ENCODE measurements at places on chromosomes 5 and 9.

DNA sequence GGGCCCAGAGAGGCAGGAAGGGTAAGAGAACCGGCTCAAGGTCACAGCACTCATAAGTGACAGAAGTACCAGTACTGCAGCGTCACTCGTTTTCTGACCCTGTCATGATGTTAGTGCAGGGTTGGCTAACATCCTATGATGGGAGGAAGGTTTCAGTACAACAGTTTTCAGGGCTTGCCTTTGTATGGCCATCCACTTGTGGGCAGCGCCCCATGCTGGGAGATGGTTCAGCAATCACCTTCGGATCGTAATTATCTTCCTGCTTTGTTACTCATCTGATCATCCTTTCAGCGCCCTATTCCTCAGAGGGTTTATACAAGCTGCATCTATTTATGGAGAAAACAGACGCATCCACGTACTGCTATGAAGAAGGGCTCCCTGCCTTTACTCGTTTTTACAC is 2.4 kb downstream of the MAP1B start:
- DNase-seq: no peak

- DNase-seq: no peak
Measured at GRCh38 chr9:79387101-79387835, 184.5 kb upstream of the TLE4 start.

DNA sequence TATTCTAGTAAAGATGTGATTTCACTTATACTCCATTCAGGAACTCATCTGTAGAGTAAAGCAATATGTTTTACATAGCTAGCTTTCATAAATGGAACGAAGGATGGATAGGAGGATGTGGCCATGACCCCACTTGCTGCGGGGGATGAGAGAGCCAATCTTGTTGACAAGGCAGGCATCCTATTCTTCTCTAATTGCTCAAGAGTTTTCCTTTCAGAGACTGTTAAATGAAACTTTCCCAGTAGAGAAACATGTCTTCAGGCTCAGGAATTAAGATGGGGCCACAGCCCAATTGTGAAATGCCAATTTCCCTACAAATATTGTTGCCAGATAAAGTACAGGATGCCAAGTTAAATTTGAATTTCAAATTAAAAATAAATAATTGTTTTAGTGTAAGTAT is 196.2 kb upstream of the TUT7 start:
- DNase-seq: no peak

DNA sequence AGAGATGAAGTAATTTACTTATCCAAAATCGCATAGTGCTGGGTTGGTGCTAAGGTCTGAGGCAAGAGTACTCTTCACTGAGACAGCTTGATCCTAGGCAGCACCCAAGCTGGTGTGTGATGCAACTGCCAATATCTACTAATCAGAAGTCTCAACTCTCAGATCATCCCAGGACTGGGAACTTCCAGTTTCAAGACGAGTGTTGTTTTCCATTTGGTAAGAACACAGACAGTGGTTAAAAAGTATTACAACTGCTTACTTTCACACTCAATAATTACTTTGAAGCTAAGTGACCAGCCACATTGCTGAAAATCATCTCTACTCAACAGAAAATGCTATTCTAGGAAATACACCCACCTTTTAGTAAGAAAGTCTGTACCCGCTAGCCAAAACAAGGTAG is 45.3 kb downstream of the FBXW11 start:
- DNase-seq: no peak

DNA sequence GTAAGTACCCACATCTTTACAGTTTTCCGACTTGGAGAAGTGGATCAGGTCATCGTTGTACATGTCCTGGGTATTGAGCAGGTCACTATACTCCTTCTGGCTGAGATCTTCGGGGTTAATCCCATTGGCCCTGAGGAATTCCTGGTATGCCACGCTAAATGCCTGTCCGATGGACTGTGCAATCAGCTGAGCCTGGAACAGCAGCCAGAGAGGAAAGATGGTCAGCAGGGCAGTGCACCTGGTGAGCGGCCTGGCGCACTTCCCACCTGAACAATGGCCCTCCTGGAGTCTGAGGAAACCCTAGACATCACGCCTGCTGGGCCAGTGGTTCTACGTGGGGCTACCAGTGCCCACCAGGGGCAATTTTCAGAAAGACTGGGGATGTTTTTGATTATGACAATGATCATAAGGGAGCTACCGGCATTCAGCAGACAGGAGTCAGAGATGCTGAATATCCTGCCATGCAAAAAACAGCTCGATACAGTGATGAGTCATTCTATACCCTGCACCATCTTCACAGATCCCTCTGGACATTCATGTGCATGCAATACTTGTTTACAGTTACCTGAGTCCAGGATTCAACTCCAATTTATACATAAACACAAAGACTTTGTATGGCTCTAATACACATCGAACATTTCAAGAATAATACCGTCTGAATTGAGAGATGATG is 127.2 kb downstream of the ENTREP1 start:
- no peak for DNase-seq

- no peak for DNase-seq
Measured at GRCh38 chr9:33524306-33524947, 376 bp downstream of the ANKRD18B start.

DNA sequence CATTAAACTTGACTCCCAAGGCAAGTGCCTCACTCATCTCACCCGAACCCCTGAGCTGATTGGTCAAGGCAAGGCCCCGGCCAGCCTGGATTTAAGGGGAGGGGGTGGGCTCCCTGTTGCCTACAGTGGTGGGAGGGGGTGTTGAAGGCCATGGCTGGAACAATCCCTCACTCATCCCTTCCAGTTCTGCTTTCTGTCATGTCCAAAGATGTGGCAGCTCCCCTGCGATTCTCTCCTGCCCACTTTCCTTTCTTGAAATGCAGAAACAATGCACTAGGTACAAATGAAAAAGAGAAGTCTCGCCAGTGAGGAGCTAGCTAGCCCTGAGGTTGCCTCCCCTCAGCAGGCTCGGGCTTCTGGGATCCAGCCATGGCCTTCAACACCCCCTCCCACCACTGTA is 240.9 kb downstream of the SYK start:
- no peak for DNase-seq

GRCh38 chr9:5876026-5876425 is 14.7 kb upstream of the MLANA start:
- DNase-seq: no peak

DNA sequence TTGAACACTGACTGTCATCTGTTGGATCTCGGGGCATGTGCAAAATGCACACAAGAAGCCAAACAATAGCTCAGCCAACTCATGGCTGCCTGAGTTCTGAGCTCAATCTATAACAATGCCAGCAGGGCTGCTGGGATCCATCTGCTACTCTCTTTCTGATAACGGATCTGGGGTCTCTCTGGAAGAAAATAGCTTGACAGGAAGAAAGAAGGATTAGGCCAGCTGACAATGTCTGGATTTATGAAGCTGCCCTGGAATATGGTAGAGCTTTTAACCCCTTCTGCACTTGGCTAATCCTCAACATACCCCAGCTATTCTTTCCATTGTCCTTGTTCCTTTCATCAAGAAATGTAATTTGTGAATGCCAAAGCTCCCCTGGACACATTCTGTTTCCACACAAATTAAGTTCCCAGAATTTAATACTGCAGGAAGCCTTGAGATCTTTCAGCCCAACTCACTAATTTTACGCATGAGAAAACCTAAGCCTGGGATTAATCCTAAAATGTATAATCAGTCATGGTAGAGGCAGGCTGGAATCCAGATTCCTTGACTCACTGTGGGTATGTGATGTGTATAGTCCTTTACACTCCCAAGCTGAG is 62.7 kb upstream of the PCA3 start:
- DNase-seq: no peak

- peak; percentile 17 for DNase-seq
Measured at GRCh38 chr9:100505564-100506159, 32.7 kb downstream of the TMEFF1 start.

DNA sequence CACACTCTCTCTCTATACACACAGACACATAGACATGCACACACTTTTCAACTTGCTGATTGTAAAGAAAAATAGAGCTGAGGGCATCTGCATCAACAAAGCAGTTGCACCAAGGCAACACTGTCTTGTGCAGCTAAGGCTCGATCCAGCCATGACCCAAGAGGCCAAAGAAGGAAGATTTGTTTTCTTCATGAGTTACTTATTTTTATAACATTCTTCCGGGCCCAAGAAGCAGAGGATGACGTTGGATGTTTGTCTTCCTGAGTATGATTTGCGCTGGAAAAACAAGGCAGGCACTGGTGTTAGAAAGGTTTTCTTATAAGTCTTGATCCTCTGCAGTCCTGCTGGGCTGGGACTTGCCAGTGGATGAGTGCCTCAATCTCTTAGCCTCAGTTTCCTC is 344.1 kb downstream of the ADAMTS6 start:
- no peak for DNase-seq

GRCh38 chr5:122984425-122984824 is 52.1 kb downstream of the PPIC start:
- DNase-seq: no peak

DNA sequence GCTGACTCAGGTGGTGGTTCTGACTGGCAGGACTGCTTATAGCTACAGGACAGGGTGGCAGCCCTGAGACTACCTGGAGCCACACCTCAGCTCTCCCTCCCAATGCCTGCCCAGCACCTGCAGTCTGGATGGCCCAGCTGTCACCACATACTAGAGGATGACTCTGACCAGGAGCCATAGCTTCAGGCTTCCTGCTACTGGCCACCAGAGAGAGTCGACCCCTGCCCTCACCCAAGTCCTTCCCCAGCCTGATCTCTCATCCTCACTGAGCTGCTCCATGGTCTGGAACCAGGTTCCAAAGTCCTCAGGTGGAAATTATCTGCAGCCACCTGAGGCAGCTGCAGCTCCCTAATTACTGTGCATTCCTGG is 25.6 kb upstream of the TDRD7 start:
- no peak for DNase-seq

DNA sequence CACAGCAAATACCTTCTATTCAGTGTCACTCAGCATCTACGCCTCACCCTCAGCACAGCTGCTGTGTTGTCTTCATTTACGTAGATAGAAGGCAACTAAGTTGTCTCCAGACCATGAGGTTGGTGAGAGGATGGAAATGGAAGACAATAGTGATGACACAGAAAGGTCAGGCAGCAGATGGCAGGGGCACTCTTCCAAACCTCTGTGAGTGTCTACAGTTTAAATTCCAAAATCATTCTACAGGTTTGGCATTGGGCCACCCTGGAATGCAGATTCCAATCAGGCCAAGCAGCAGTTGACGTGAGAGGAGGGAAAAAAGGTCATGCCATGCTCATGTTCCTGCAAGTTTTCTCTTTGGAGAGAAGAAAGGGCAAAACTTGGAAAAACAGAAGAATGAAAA is 68.7 kb upstream of the ADAMTSL1 start:
- no peak for DNase-seq

- peak; percentile 3 for DNase-seq
Measured at GRCh38 chr5:133895979-133896845, 72.2 kb downstream of the C5orf15 start.

GRCh38 chr9:93295031-93295430 is 111.1 kb downstream of the WNK2 start:
- DNase-seq: no peak

DNA sequence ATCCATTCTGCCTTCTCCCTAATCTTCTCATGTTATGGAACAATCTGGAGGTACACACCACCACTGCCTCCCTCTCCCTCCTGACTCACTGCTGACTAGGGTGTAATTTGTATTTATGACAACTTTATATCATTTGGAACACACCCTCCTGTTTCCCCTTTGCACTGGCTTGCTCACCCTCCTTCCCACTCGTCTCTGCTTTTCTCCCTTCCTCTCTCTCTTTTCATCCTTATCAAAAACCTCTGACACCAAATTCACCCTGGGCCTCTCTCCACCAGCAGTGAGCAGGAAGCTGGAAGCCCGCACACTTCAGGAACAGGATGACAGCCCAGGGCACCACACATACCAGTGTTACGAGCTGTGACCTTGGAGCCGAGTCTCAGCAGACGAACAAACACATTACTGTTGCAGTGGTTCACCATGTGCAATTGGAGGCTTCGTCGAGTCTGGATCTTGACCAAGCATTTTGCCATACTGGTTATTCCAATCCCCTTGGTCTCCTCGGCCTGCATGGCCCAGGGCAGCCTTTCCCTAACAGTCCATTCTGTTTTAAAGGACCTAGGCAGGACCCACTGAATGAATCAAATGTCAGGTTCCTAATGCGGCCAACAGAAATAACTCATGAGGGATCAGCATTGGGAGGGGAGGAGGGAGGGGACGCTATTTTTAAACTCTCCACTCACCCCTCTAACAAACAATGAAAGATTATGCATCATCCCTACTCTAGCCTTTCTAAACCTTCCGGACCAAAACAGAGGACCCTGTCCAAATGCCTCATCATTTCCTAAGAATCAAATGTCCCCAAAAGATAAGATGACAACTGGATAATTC is 203.9 kb upstream of the RASEF start:
- DNase-seq: no peak

- no peak for DNase-seq
Measured at GRCh38 chr5:33465120-33465519, 24.4 kb downstream of the TARS1 start.

DNA sequence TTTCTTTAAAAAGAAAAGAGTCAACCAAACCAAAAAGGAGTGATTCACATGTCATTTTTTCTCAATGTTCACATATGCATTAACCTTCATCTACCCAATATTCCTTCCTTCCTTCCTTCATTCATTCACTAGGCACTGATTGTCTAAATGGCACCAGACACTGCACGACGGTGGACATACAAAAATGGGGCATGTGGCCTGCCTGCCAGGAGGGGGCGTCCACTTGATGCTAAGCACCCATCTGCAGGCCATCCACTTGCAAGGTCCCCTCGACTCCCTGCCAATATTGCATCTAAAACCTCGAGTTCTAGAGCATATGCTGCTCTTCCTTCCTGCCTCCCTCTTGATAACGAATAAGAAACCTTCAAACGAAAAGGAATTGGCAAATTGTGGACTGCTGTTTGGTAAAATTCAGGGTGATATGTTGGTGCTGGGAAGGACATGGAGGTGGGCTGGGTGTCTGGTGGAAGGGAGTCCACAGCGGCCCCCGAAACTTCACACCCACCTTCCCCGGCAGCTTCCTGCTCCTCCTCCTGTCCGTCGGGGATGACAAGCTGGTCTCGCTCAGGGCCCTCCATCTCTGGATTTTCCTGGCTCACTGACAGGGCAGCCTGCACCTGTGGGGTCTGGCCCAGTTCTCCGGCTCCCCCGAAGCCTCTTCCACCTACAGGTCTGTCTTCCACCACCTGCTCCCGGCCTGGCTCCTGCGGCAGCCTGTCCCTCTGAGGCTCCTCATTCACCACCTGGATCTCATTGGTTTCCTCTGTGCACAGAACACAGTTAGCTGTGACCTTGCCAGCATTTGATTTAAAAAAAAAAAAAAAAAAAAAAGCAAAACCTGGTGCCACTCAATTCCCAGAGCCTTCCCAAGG is 64.3 kb downstream of the GOLM1 start:
- DNase-seq: peak; percentile 75

DNA sequence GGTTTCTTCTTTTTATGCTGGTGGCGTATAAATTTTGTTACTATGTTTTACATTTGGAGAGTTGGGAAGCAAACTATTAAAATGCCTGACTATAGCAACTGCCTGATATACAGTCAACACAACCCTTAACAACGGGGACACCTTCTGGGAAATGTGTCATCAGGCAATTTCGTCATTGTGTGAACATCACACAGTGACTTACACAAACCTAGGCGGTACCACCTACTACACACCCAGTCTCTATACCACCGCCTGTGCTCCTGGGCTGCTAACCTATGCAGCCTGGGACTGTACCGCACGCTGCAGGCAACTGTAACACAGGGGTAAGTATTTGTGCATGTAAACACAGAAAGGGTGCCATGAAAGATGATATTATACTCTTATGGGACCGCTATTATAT is 1.3 kb upstream of the CDHR2 start:
- no peak for DNase-seq
